ENCODE measurements at places on chromosomes 6 and 20. TPM values are rescaled to one million over a fixed set of nuclear protein-coding genes. Genes with fewer than 3 reads are reported as not detected.

GRCh38 chr6:161828355-161828754, 554.5 kb upstream of the AGPAT4 start:
- no peak for DNase-seq
- H3K36me3 ChIP-seq = no peaks in the 10 kb centered on the region
- no peaks in the 10 kb centered on the region for H3K4me1 ChIP-seq
- peaks cover 12% of the 10 kb centered on the region for H3K27me3 ChIP-seq

GRCh38 chr20:64057628-64058498, 5.1 kb upstream of the TCEA2 start:
- peak overlapping the region; percentile 1 for H3K4me3 ChIP-seq
- H3K27ac ChIP-seq = peak overlapping the region; percentile 77
- no peaks in the 10 kb centered on the region for H3K27me3 ChIP-seq

GRCh38 chr6:31922942-31923341, 4.6 kb upstream of the C2 start:
- H3K4me3 ChIP-seq = no peak overlapping the region
- DNase-seq = peak; percentile 73
- no peak overlapping the region for H3K27ac ChIP-seq
- H3K4me1 ChIP-seq = peaks cover 80% of the 10 kb centered on the region

DNA sequence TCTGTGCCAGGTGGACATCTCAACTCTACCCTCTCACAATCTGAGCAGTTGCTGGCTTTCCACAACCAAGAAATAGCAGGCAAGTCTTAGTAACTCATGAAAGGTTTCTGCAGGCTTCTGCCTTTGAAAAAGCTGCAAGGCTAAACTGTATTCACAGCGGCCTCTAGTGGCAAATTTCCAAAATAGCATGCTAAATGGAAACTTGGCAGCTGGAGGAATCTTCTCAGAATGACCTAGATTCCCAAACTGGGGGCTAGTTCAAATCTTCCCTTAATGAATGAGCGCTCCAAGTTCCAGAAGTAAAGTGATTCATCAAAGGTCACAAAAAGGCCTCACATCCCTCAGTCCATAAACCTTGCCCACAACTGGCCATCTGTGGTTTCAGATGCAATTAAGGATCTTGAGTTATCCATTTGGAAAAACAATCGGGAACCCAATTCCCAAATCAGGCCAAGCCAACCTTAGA, 11.9 kb upstream of the CPNE5 start:
- H3K36me3 ChIP-seq = peaks cover 8% of the 10 kb centered on the region
- H3K4me1 ChIP-seq = peaks cover 35% of the 10 kb centered on the region
- DNase-seq = peak; percentile 69
- no peak overlapping the region for H3K4me3 ChIP-seq
- no peaks in the 10 kb centered on the region for H3K27me3 ChIP-seq

The CALHM4 gene
- not detected for total RNA-seq

The DEK gene
- 276 TPM for total RNA-seq

- no peak for DNase-seq
- H3K27ac ChIP-seq = no peak overlapping the region
- H3K27me3 ChIP-seq = no peaks in the 10 kb centered on the region
- H3K4me1 ChIP-seq = no peaks in the 10 kb centered on the region
These were observed 158.8 kb upstream of the ENPP5 start for GRCh38 chr6:46329568-46329967.

GRCh38 chr6:34285448-34286164, 36.8 kb upstream of the SMIM29 start:
- H3K27ac ChIP-seq = no peak overlapping the region
- H3K27me3 ChIP-seq = no peaks in the 10 kb centered on the region
- no peak for DNase-seq
- peaks cover 38% of the 10 kb centered on the region for H3K36me3 ChIP-seq

DNA sequence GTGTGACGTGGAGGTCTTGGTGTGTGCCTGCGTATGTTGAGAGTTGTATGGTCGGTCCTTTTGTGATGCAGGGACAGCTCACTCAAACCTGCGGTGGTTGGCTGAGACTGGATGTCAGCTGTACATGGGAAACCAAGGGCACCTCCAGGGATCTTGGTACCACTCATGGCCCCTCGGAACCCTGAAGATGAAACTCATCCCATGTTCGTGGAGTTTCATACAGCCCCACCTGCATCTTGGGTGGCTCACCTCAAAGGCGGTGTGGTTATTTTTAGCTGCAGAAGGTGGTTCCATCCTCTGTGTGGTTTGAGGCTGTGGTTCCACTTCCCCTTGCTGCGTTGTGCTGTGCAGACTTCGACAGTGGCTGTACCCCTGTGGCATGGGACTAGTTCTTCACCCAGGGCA, 52.6 kb upstream of the SLC22A1 start:
- no peak overlapping the region for H3K4me3 ChIP-seq
- DNase-seq = no peak
- no peak overlapping the region for H3K27ac ChIP-seq

DNA sequence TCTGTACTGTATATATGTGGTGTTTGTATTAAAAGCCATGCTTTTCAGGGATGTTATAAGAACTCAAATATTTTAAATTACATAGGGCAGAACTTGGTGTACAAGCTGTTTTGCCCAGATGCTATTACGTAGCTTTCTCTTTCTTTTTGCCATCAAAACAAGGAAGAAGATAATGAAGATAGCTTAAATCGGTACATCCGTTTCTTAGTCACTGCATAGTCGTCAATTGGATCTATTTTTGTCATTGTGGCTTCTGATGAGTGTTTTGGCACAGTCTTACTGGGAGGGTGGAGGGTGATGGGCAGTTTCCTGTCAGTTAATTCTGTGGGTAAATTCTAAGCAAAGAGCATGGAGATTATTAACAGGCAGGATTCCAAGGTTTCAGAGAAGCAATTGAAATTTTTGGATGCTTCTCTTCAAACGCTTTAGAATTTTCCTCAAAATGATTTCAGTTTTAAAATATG, 649.1 kb upstream of the GJE1 start:
- H3K4me3 ChIP-seq = no peak overlapping the region
- H3K27ac ChIP-seq = no peak overlapping the region
- no peak for DNase-seq
- H3K4me1 ChIP-seq = no peaks in the 10 kb centered on the region

GRCh38 chr20:8190043-8190880, 58.2 kb downstream of the PLCB1 start:
- peaks cover 84% of the 10 kb centered on the region for H3K4me1 ChIP-seq
- H3K27ac ChIP-seq = peak overlapping the region; percentile 69
- H3K4me3 ChIP-seq = peak overlapping the region; percentile 53
- DNase-seq = peak; percentile 91
- H3K36me3 ChIP-seq = peaks cover 5% of the 10 kb centered on the region

DNA sequence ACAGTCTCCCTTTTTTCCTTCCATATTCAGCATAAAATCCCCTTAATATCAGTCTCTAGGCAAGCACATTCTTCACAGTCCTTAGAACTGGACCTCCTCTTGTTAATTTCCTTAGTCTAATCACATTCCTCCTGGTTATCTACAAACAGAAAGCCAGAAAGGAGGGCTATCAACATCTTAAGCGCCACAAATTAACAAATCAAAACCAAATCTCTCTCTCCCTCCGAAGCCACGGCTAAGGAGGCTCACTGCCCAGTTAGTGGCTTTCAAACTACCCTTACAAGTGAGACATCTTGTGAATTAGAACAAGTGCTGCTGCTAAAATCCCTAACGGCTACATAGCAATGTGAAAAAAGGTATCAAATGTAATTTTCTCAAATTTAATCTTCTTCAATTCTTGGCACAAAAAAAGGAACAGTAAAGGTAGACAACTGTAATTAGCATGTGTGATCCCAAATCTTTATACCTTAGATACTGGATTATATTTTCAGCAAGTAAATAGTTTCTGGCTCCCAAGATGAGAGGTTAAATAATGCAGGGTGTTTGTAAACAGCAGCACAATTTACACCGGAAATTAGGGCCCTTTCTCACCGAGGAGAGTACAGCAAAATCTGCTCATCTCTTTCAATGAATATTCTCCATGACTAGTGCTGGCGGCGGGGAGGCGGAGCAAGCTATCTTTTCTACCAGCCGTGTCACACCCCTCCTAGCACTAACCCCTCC, 1.4 kb upstream of the TRIM39 start:
- H3K4me1 ChIP-seq = peaks cover 58% of the 10 kb centered on the region
- H3K27ac ChIP-seq = peak overlapping the region; percentile 92
- H3K36me3 ChIP-seq = peaks cover 4% of the 10 kb centered on the region

GRCh38 chr6:131103296-131103695, 32.0 kb upstream of the AKAP7 start:
- H3K27me3 ChIP-seq = no peaks in the 10 kb centered on the region
- H3K27ac ChIP-seq = no peak overlapping the region

- H3K36me3 ChIP-seq = no peaks in the 10 kb centered on the region
- no peaks in the 10 kb centered on the region for H3K4me1 ChIP-seq
- DNase-seq = no peak
- no peaks in the 10 kb centered on the region for H3K27me3 ChIP-seq
- no peak overlapping the region for H3K27ac ChIP-seq
- no peak overlapping the region for H3K4me3 ChIP-seq
These were observed 360.6 kb upstream of the RUNX2 start for GRCh38 chr6:44967481-44967880.
